ENCODE measurements at places on chromosomes 11 and 22.

DNA sequence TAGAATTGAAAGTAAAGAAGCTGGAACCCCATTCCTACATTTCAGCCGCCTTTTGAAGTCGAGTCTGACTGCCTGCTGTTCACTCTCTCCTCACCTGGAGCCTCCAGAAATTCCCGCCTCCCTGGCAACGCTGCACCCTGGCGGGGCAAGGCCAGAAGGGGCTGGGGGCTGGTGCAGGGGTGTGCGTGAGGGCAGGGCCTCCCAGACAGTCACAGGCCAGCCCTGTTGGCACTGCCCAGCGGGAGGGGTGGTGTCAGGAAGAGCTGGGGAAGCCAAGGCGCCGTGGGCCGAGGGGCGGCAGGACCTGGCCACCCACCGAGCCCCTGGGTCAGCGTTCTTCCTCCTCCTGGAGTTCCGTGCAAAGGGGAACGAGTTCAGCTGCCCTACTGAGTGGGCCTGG, 123.2 kb downstream of the KCNQ1OT1 start:
- DNase-seq, result no peak

GRCh38 chr11:109933126-109933525, 160.1 kb upstream of the ZC3H12C start:
- peak; percentile 11 for DNase-seq

DNA sequence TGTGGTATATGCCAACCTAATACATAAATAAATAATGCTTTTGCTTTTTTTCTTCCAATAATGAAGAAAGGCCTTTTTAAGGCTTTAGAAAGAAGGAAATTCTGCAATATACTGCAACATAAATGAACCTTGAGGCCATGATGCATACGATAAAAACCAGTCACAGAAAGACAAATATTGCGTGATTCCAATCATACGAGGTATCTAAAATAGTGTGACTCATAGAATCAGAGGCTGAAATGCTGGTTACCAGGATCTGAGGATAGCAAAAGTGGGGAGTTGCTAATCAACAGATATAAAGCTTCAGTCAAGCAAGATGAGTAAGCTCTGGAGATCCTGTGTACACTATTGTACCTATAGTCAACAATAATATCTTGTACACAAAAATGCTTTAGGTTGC, 24.2 kb downstream of the MS4A6A start:
- no peak for DNase-seq

- peak; percentile 70 for DNase-seq
These were observed 99.4 kb upstream of the ZC3H12C start for GRCh38 chr11:109993786-109994185.

- DNase-seq, result no peak
These were observed 157.6 kb downstream of the MYO18B start for GRCh38 chr22:25899566-25899965.

DNA sequence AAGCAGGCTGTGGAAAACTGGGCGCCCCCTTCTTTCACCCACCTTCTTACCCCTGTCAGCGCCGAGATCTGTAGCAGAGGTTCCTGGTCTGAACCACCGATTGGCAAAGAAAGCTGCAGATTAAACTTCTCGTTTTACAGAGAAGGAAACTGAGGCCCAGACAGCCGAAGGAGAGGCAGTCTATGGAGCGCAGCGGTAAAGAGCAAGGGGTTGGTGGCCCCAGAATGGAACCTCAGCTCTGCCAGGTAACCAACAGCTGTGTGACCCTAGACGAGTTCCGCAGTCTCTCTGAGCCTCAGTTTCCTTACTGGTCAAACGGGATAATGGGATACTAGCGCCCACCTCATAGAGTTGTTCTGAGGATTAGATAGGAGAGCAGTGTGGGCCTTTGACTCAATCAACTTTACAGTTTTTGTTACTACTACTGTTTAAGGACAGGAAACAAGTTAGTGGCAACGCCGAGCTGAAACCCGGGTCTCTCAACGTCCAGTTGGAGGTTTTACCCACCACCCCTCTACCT, 3.1 kb upstream of the WT1 start:
- no peak for DNase-seq

DNA sequence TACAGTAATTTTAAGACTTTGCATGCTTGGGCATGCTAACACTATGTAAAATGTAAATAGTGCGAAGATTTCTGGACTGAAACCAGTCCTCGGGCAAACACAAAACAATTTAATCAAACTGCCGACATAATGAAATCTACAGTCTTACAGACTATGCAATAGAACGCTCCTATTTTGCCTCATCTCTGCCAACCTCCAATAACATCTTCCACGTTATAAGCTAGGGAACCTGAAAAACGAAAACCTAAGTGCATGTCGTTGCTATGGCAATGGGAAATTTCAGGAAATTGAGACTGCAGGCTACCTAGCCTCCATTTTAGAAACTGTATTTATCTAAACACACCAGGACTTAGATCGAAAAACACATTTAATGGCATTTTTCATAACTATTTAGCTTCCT, 1.1 kb downstream of the CSTF3 start:
- no peak for DNase-seq

DNA sequence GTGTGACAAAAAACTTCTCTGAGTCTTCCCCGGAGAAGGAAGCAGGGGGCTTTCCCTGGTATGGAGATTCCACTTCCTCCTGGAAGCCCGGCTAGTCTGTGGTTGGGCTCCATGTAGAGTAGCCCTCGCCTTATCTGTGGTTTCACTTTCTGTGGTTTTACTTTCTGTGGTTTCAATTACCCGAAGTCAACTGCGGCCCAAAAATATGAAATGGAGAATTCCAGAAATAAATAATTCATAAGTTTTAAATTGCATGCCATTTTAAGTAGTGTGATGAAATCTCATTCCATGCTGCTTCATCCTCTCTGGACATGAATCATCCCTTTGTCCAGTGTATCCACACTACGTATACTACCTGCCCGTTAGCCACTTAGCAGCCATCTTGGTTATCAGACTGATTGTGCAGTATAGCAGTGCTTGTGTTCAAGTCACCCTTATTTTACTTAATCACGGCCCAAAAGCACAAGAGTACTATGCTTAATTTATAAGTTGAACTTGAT, 275.0 kb upstream of the SESN3 start:
- peak; percentile 88 for DNase-seq

DNA sequence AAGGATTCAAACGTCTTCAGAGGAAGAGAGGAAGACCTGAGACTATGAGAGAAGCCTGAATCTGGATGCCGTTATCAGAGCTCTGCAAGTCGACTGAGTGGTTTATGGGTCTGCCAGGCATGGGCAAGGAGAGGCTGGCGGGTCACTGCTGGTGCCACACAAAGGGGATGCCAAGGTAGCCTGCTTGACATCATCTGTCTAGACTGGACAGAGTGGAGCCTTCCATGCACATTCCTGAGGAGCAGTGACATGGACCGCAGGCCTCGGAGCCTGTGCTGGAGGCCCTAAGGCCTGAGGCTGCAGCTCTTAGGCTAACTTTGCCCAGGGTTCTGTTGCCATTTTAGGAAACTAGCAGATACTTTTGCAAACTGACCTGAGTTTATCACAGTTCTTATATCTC, 127.4 kb downstream of the WT1 start:
- DNase-seq, result no peak

GRCh38 chr22:45958971-45959370, 18.0 kb downstream of the WNT7B start:
- DNase-seq, result no peak

GRCh38 chr22:36077271-36077670, 48.6 kb upstream of the RBFOX2 start:
- DNase-seq, result peak; percentile 61

DNA sequence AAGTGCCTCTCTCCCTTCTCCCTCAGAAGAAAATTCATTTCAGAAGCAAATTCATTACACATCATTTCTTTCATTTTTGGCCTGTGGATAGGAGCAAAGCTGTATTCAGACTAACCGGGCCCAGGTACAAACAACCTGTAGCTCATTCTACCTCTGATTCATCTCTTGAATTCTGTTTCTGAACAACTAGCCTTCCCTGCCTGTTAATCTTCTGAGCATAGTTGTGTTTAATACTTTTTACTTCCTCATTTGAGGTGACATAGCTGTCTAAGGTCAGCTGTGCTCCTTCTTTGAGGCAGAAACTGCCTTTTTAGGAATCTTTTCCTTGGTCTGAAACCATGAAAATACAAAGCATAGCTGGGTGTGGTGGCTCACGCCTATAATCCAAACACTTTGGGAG, 12.6 kb upstream of the IL18BP start:
- DNase-seq, result no peak

DNA sequence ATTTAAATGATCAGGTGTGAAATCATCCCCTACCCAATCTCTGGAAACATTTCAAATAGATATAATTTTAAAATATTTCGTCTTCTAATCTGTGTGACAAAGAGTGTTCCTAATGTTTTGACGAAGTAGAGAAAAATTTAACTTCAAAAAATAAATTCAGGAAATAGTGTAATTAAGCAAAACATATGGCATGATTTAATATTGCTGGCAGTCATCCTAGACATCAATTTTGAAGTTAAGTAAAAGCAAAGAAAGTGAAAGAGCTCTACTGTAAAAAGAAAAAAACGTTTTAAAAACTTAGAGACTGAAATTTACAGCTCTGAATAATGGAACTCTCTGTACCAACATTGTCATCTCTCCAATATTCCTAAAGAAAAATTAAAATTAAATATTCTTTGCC, 1062.3 kb downstream of the LRRC4C start:
- peak; percentile 2 for DNase-seq

DNA sequence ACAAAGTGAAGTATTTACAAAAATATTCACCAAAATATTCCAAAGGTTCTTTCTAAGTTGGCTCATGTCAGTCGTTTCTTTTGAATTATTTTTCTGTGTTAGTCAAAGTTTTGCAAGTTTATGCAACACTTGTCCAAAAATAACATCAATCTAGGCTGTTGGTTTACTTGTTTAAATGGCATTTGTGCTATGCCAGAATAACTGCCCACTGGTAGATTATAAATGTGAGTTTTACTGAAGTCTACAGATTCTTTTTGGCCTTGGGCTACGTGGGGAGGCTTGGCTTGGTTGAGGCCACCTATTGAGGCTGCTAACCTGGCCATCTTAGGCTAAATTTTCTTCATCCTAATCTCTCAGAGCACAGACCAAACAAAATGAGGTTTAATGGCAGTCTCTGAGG, 1091.9 kb upstream of the RAG2 start:
- peak; percentile 68 for DNase-seq

GRCh38 chr22:30104501-30105156, 24.4 kb downstream of the HORMAD2 start:
- peak; percentile 27 for DNase-seq

GRCh38 chr22:31211862-31212730, at the start of gene LIMK2:
Gene LIMK2, plus strand, starts transcription at chr22:31212298. Its CDS starts 111 bp downstream, at chr22:31212409.
- peak; percentile 85 for DNase-seq

DNA sequence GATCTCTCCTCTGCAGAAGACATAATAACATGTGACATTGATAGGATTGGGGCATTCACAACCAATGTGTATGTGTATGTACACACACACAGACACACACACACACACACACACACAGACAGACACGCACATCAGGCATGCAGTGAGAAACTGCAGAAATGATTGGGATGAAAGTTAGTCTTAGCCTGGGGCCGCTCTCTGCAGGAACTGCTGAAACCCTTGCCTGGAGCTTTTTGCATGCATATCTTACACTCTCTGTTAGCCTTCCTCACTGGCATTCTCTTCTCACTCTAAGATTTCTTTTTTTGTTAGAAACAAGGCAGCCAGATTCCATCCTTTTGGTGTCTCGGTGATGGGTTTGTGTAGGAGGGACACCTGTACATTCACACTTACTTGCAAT, 337.9 kb downstream of the NELL1 start:
- no peak for DNase-seq

GRCh38 chr11:61079416-61080150, 22.7 kb upstream of the CD5 start:
- no peak for DNase-seq

GRCh38 chr22:20236052-20236717, 31.9 kb downstream of the RTN4R start:
- no peak for DNase-seq

GRCh38 chr11:73974604-73975478, 7.8 kb downstream of the UCP2 start:
- no peak for DNase-seq

DNA sequence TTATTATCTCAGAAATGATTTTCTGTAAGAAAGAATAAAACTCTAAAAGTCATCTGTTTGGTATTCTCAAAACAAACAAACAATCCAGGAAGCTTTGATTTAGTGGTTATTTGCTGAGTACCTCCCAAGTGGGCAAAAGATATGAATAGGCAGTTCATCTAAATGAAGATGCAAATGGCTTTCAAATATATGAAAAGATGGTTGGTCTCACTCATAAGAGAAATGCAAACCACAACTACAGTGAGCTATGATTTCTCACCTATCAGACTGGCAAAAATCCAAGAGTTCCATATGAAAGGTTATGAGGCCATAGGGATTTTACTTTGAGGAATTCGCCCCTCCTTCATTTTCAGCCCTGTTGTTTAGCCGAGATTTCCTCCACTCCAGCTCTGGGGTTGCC, 11.3 kb upstream of the P2RY2 start:
- peak; percentile 18 for DNase-seq

- no peak for DNase-seq
These were observed 525.1 kb downstream of the BRD1 start for GRCh38 chr22:49302530-49302929.

GRCh38 chr11:96388891-96389719, 607 bp downstream of the CCDC82 start:
- no peak for DNase-seq

GRCh38 chr11:131770801-131771200, 400.4 kb downstream of the NTM start:
- DNase-seq, result peak; percentile 74

DNA sequence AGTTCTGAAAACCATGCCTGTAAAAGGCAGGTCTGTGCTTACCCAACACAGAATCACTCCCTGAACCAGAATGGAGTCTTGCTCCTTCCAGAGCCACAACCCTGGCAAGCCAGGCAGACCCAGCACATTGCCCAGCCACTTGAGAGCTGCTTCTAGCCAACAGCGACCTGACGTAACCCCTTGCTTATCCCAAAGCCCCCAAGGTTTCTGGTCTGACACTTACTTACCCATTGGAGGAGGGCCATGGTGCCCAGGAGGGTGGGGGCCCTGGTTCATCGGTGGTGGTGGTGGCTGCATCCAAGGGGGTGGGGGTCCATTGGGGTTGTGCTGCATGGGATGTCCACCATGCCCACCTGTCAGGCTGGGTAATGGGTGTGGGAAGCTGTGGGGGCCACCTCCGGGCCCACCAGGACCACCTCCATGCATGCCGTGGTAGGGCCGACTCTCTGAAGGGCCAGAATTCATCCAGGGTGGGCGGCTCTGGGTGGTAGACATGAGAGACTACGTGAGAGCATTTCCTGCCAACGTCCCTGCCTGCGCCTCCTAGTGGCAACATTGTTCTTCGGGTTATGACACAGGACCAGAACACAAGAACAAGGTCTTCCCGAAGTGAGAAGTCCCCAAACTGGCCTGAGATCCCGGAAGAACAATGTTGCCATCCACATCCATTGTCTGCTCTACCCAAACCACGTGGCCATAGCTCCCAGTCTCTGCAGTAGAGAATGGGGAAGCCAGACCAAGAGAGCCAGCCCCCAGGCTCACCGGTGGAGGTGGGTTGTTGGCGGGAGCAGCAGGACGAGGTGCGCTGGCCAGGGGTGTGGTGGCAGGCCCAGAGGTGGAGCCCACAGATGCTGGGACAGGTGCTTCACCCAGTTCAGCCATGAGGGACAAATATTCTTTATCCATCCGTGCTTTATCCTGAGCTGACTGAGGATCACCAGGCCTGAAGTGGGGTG, 7.8 kb upstream of the PYGM start:
- peak; percentile 70 for DNase-seq
